ENCODE measurements at places on chromosomes 2 and 18. TPM values are rescaled to one million over a fixed set of nuclear protein-coding genes. Genes with fewer than 3 reads are reported as not detected.

TRIM43 gene
- total RNA-seq, result not detected

GRCh38 chr18:10057894-10058791 is 144.3 kb downstream of the VAPA start:
- H3K4me3 ChIP-seq, result no peak overlapping the region
- H3K27me3 ChIP-seq, result no peaks in the 10 kb centered on the region
- peak overlapping the region; percentile 86 for H3K27ac ChIP-seq
- peaks cover 10% of the 10 kb centered on the region for H3K4me1 ChIP-seq
- no peaks in the 10 kb centered on the region for H3K36me3 ChIP-seq
- DNase-seq, result no peak

GRCh38 chr18:8899000-8899399 is 193.6 kb downstream of the MTCL1 start:
- no peak for DNase-seq
- no peaks in the 10 kb centered on the region for H3K27me3 ChIP-seq
- no peak overlapping the region for H3K27ac ChIP-seq
- H3K36me3 ChIP-seq, result no peaks in the 10 kb centered on the region
- H3K4me3 ChIP-seq, result no peak overlapping the region

SH3YL1 gene
- total RNA-seq, result 151 TPM

DNA sequence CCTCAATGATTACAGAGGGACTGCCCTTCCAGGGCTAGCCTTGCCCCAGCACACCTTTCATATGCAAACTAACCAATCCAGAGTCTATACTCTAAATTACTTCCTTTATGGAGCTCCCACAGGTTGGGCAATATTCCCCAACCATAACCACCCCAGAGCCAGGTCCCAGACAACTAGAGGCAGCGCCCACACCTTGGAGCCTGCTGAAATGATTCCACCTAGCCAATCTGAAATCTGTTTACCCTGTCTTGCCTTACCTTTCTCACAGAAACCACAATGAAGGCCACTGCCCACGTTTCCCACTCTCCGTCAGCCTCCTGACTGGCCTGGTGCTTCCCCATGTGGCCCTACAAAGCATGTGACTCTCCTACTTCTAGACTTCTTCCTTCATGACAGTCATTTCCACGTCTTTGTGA is 62.0 kb downstream of the REEP1 start:
- H3K27ac ChIP-seq, result no peak overlapping the region
- no peak overlapping the region for H3K4me3 ChIP-seq
- H3K4me1 ChIP-seq, result no peaks in the 10 kb centered on the region
- no peaks in the 10 kb centered on the region for H3K36me3 ChIP-seq
- no peaks in the 10 kb centered on the region for H3K27me3 ChIP-seq

DNA sequence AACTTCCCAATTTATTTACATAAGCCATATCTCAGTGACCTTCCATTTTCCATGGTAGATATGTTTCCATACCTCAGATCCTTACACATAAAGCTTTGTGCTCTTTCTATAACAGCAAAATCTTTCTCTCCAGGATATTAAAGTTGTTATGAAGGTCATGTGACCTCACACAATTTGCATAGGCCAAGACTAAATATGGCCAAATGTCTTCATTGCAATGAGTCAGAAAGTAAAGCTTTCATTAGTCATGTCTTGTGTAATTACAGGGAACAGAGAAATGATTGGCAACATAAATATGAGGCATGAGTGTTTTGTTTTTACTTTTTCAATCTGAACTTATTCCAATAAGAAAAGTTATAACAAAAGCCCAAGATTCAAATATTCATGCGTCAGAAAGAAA is 243.5 kb downstream of the ASXL3 start:
- no peak for DNase-seq
- no peak overlapping the region for H3K4me3 ChIP-seq
- no peak overlapping the region for H3K27ac ChIP-seq
- no peaks in the 10 kb centered on the region for H3K36me3 ChIP-seq

DNA sequence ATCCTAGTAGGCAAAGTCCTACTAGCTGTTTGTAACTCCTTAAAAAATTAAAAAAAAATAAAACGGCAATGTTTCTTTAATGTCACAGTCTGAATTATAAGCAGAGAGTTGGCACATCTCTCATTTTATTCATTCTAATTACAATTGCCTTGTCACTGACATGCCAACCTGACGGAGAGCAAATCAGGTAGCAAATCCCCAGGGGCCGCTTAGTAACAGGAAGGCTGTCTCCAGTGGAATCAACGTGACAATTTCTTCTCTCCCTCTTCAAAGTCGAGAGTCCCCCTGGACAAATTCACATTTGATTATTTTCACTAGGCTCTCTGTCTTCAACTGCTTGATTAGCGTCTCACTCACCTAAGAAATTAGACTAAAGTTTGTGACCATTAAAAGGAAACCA is 1598.9 kb upstream of the PIK3C3 start:
- H3K27ac ChIP-seq, result no peak overlapping the region
- no peak for DNase-seq
- no peak overlapping the region for H3K4me3 ChIP-seq

RAD51AP2 gene
- 0.16 TPM for total RNA-seq

MTA3 gene
- total RNA-seq, result 58.0 TPM

DNA sequence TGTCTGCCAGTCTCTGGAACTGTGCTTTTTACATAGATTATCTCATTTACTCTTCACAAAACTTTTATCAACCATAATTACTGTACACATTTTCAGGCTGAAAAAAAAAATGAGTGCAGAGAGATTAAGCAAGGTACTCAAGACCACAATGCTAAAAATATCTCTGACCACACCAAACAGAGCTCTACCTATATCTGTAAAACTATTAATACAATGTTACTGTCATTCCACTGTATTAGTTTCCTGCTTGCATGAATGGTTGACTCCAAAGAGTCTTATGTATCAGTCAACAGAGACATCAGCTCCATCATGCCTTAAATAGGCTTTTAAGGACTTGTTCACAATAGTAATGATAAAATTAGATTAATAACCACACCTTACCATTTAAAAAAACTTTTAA is 134.7 kb upstream of the CCDC150 start:
- H3K36me3 ChIP-seq, result no peaks in the 10 kb centered on the region
- no peaks in the 10 kb centered on the region for H3K4me1 ChIP-seq
- no peak overlapping the region for H3K4me3 ChIP-seq
- DNase-seq, result no peak

RESP18 gene
- not detected for total RNA-seq

All from breast epithelium (tissue), 4 donors.